ENCODE measurements at places on chromosomes 16 and 17.

DNA sequence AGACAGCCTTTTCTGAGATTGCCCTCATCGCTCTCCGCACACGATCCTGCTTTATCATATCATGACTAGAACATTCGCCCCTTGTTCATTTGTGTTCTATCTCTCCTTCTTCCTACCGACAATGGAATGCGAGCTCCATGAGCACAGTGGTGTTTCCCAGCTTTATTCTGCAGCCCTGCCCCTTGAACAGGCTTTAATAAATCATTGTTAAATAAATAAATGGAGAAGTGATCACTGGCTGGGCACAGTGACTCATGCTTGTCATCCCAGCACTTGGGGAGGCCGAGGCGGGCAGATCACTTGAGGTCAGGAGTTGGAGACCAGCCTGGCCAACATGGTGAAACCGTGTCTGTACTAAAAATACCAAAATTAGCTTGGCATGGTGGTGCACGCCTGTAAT lies 1063.3 kb upstream of the EEF2KMT start:
- DNase-seq, result no peak

- DNase-seq, result no peak
Measured at GRCh38 chr17:67528751-67529436, 151.8 kb downstream of the PITPNC1 start.

- DNase-seq, result no peak
Measured at GRCh38 chr17:57313097-57313835, 56.9 kb downstream of the MSI2 start.

DNA sequence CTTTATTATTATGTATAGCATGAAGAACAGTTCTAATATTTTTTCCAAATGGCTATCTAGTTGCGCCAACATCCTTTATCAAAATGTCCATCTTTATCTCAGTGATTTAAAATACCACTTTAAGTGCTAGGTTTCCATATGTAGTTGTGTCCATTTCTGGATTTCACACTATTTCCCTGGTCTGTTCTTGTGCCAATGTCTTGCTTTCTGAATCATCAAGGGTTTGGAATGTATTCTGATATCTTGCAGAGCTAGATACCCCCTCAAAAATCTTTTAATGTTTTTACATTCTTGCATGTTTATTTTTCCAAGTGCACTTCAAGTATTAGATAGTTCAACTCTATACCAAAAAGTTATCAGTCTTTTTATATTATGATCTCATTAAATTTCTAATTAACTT lies 14.3 kb downstream of the MBTD1 start:
- no peak for DNase-seq

GRCh38 chr16:86524029-86524428 lies 13.7 kb downstream of the FOXF1 start:
- DNase-seq, result no peak

GRCh38 chr16:28288114-28288513 lies 4.2 kb upstream of the SBK1 start:
- DNase-seq, result no peak

GRCh38 chr16:2954656-2955381 lies 9.3 kb upstream of the KREMEN2 start:
- DNase-seq, result no peak

DNA sequence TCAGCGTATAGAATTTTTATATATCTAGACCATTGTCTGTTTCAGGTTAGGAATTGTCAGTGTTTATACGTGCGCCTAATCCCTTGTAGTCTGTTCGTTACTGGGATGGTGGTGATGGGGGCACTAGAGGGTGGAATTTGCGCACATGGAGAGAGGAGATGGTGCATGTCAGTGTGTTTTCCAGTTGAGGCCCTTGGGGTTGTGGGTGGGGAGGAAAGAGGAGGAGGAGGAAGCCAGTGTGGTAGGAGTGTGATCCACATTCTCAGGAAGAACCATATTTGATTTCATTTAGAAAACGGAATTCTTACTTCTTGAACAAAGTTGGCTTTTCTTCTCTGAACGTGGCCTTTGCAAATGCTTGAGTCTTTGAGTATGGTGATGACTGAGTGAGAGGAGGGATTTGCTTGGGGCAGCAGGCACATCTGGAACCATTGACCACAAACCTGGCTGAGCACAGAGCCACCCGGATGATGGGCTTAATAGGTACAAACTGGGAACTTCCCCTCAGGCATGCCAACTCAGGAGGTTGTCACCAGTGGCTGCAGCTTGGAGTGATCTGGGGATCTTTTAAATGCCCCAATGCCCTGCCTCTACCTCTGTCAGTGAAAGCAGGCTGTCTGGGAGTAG lies 98.9 kb downstream of the PRKCB start:
- no peak for DNase-seq

DNA sequence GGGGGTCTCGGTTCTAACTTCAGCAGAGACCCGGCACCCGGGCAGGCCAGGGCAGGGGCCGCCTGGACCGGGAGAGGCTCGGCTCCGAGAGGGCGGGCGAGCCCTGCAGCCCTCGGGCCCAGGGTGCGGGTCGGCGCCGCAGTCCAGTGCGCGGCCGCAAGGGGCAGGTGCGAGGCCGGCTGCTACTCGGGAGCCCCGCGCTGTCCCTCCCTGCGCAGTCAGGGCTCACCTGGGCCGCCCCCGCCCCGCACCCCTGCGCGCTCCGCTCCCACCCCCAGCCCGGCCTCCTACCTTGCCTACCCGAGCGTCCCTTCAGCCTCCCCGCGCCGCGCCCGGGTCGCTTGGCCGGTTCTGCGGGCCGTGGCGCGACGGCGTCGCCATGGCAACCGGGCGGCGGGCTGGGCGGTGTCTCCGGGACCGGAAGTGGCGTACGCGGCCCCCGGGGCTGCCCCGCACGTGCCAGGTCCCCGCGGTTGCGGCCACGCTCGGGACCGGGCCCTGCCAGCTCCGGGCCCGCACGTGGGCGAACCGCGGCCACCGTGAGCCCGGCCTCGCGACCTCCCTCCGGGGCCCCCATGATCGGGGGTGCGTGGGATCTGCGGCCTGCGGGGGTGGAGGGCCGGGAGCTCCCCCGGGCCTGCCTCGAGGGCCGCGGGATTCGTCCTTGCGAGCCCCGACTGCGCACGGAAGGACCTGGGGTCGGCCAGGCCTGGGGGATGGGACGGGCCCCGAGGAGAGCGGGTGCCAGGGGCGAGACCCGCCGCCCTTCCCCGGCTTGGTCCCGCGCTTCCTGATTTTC lies at the start of gene CYB561:
Gene CYB561, minus strand, starts transcription at position 353 of the 799 bp plus-strand sequence. CDS start 8,759 bp downstream, outside the sequence.
- DNase-seq, result peak; percentile 75

GRCh38 chr17:67421869-67422273 lies 44.8 kb downstream of the PITPNC1 start:
- no peak for DNase-seq

- DNase-seq, result no peak
Measured at GRCh38 chr16:1099189-1100083, 3.4 kb upstream of the C1QTNF8 start.

DNA sequence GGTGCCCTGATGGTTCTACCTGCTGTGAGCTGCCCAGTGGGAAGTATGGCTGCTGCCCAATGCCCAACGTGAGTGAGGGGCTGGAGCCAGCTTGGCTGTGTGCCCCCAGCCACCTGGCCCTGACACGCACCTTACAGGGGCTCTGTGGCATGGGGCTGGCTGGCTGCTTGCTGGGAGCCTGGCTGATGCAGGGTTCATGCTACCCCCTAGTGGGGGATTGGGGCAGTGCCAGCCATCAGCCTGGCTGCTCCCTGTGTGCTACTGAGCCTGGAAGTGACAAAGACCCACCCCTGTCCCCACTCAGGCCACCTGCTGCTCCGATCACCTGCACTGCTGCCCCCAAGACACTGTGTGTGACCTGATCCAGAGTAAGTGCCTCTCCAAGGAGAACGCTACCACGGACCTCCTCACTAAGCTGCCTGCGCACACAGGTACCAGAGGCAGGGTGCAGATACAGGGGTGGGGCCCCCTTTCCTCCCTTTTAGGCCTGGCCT lies 5.7 kb downstream of the GRN start:
- DNase-seq, result peak; percentile 88

- DNase-seq, result no peak
Measured at GRCh38 chr17:51718983-51719382, 439.5 kb downstream of the CA10 start.

DNA sequence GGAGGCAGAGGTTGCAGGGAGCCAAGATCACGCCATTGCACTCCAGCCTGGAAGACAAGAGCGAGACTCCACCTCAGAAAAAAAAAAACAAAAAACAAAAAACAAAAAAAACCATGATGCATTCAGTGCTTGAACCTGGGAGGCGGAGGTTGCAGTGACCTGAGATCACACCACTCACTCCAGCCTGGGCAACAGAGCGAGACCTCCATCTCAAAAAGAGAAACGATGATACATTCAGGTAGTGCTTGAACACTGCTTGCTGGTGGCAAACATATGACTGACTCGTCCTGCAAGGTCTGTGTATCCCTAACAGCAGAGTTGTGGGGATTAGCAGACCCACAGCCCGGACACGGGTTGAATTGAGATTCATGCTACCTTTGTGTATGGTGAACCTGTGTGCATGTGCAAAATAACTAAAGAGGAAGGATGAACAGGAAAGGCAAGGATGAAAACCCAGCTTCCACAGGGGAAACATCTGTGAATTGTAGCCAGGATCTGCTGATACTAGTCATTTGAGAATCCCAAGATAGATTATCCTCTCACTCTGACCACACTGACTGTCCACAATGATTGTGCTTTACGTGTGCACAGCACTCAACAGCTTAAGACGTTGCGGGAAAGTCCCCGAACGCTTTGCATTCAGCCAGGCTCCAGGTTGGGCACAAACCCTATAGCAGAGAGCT lies 52.4 kb upstream of the MRPS23 start:
- no peak for DNase-seq

GRCh38 chr16:49462362-49462988 lies 88.9 kb downstream of the C16orf78 start:
- DNase-seq, result no peak

GRCh38 chr16:27317320-27317719 lies 3.5 kb downstream of the IL4R start:
- DNase-seq, result no peak

DNA sequence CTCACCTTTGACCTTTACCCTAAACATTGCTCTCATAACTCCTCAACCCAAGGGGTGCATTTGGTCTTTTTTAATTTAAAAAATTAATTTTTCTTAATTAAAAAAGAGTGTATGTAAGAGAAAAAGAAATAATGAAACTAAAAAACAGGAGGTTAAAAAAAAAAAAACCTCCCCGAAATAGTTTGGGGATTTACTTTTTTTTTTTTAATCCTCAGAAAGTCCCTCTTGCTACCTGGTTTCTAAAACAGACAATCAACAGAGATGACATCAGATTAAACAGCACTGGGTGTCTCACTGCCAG lies 301.3 kb downstream of the SOX9 start:
- no peak for DNase-seq

- no peak for DNase-seq
Measured at GRCh38 chr17:82320140-82320840, 2.9 kb upstream of the CD7 start.

Measured in hematopoietic multipotent progenitor cell treated with erythropoietin and hydrocortisone succinate and interleukin-3 and kit ligand, for 6 days (in vitro differentiated cells).